ENCODE measurements at places on chromosomes 7 and 10. TPM values are rescaled to one million over a fixed set of nuclear protein-coding genes. Genes with fewer than 3 reads are reported as not detected.

DNA sequence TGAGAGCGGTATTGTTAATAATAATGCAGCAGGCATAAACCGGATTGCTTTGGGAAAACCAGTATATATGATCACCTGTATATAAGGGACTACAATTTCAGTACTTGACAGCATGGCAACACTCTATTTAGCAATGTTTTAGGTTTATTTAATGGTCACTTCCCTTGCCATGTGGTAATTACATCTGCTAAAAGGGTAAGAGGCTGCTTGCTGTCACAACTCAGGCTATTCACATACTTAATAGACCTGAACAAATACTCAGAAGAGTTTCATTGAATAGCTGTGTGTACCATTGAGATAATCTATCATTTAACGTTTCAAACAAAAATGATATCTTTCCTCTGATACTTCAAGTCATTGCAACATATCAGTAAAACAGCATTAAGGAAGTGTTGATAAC, 90.1 kb downstream of the PCDH15 start:
- no peak overlapping the region for H3K27ac ChIP-seq
- H3K4me3 ChIP-seq = no peak overlapping the region
- H3K4me1 ChIP-seq = no peaks in the 10 kb centered on the region
- no peak for DNase-seq

DNA sequence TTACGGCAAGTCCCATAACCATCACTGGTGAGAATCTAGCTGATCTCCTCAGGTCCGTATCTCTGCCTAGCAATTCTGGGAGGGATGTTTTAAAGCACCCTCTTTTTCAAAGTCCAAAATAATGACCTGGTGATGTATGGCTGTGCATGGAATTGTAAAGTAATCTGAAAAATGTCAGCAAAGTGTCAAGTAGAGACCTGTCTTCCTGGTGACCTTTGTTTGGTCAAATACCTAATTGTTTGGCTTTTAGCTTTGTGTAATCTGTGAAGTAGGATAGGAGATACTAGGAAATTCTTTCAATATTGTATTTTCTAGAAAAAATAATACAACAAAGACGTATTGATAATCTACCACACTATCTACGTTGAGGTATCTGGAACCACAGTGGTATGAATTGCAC, 51.0 kb downstream of the ABCB5 start:
- no peak for DNase-seq
- H3K4me1 ChIP-seq = no peaks in the 10 kb centered on the region
- no peak overlapping the region for H3K4me3 ChIP-seq

- H3K4me1 ChIP-seq = no peaks in the 10 kb centered on the region
- no peak for DNase-seq
- H3K27me3 ChIP-seq = no peaks in the 10 kb centered on the region
- H3K36me3 ChIP-seq = peaks cover 68% of the 10 kb centered on the region
- H3K4me3 ChIP-seq = no peak overlapping the region
Measured at GRCh38 chr7:149220534-149220933, 18.9 kb upstream of the ZNF212 start.

- peaks cover 91% of the 10 kb centered on the region for H3K36me3 ChIP-seq
- DNase-seq = no peak
- H3K27me3 ChIP-seq = no peaks in the 10 kb centered on the region
Measured at GRCh38 chr10:73800560-73801252, 10.7 kb downstream of the NDST2 start.

- DNase-seq = no peak
- H3K4me3 ChIP-seq = no peak overlapping the region
Measured at GRCh38 chr7:35019179-35019729, 18.0 kb downstream of the DPY19L1 start.

DNA sequence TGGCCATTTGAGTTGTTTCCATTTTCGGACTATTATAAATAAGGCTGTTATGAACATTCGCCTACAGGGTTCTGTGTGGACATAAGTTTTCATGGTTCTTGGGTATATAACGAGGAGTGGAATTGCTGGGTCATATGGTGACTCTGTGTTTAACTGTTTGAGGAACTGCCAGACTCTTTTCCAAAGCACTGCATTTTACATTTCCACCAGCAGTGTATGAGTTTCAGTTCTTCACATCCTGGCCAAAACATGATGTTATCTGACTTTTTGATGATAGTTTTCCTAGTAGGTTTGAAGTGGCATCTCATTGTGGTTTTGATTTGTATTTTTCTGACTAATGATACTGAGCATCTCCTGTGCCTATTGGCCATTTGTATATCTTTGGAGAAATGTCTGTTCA, 5.4 kb downstream of the SUV39H2 start:
- no peak overlapping the region for H3K27ac ChIP-seq
- peaks cover 11% of the 10 kb centered on the region for H3K36me3 ChIP-seq
- peaks cover 4% of the 10 kb centered on the region for H3K4me1 ChIP-seq
- no peak for DNase-seq

GRCh38 chr7:51253157-51253556, 63.5 kb downstream of the COBL start:
- peaks cover 22% of the 10 kb centered on the region for H3K4me1 ChIP-seq
- no peaks in the 10 kb centered on the region for H3K27me3 ChIP-seq
- no peak overlapping the region for H3K4me3 ChIP-seq
- H3K36me3 ChIP-seq = no peaks in the 10 kb centered on the region
- DNase-seq = no peak
- H3K27ac ChIP-seq = no peak overlapping the region

DNA sequence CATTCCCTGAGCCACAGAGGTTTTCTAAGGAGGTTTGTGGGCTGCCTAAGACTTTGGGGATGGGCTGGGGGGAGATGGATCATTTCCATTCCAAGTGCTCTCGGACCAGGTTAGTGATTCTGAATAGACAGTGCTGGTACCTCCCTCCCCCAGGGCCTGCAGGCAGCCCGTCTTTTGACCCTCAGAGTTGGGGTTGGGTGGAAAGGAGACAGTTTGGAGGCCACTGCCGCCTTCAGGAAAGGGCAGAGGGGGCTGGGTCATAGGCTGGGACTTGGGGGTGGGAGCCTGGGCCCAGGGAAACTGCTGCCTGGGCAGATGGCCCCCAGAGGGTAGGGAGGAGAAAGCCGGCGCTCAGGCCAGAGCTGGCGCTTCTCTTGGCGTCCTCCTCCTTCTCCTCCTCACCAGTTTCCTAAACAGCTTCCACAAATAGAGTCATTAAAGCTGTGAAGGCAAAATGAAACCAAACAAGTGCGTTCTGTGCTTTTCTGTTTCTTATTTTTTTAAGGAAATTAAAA, 4.4 kb downstream of the UNC5B start:
- no peaks in the 10 kb centered on the region for H3K36me3 ChIP-seq
- H3K4me1 ChIP-seq = peaks cover 20% of the 10 kb centered on the region
- peaks cover 45% of the 10 kb centered on the region for H3K27me3 ChIP-seq
- DNase-seq = no peak
- H3K4me3 ChIP-seq = peak overlapping the region; percentile 47

DNA sequence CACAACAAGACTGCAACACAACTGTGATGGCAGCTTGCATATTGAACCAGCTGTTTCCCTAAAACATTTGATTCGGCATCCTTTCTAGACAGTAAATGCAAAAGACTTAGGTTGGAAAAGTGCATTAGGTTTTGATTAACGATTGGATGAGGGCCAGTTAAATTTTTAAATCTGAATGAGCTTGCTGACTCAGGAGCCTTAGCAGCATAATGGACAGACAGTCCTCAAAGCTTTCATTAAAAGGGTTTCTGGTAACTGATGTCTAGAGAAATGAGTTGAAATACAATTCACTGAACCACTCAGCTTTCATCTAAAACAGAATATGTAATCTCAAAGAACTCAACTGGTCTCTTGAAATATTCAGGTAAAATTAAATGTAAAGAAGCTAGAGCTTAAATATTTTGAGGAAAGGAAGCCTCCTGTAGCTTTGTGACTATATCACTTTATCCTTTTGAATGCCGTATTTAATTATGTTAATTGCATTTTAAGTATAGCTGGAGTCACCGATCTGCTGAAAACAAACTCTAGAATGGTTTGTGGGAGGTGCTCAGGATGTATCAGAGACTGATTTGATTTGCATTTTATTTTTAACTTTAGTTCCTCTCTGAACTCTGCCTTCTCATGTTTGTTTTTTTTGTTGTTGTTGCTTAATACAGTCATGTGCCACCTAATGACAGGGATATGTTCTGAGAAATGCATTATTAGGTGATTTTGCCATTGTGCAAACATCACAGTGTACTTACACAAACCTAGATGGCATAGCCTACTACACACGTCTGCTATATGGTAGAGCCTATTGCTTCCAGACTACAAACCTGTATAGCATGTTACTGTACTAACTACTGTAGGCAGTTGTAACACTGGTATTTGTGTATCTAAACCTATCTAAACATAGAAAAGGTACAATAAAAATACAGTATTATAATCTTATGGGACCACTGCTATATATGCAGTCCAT, 29.2 kb upstream of the ATRNL1 start:
- H3K27me3 ChIP-seq = peaks cover 11% of the 10 kb centered on the region
- no peak overlapping the region for H3K27ac ChIP-seq
- DNase-seq = no peak
- no peak overlapping the region for H3K4me3 ChIP-seq
- no peaks in the 10 kb centered on the region for H3K4me1 ChIP-seq

- no peak overlapping the region for H3K4me3 ChIP-seq
- H3K4me1 ChIP-seq = no peaks in the 10 kb centered on the region
- no peak overlapping the region for H3K27ac ChIP-seq
- H3K36me3 ChIP-seq = no peaks in the 10 kb centered on the region
Measured at GRCh38 chr7:115838829-115839228, 191.7 kb downstream of the TFEC start.

- H3K36me3 ChIP-seq = no peaks in the 10 kb centered on the region
- no peak overlapping the region for H3K4me3 ChIP-seq
- H3K4me1 ChIP-seq = no peaks in the 10 kb centered on the region
- H3K27me3 ChIP-seq = no peaks in the 10 kb centered on the region
- H3K27ac ChIP-seq = no peak overlapping the region
Measured at GRCh38 chr7:106895246-106895864, 30.3 kb downstream of the PIK3CG start.

GRCh38 chr10:79063661-79064492, 4.9 kb upstream of the ZMIZ1 start:
- H3K27ac ChIP-seq = no peak overlapping the region
- H3K4me1 ChIP-seq = peaks cover 60% of the 10 kb centered on the region
- no peak overlapping the region for H3K4me3 ChIP-seq
- H3K36me3 ChIP-seq = no peaks in the 10 kb centered on the region
- no peak for DNase-seq
- no peaks in the 10 kb centered on the region for H3K27me3 ChIP-seq

- H3K27ac ChIP-seq = peak overlapping the region; percentile 84
- H3K27me3 ChIP-seq = no peaks in the 10 kb centered on the region
- peaks cover 11% of the 10 kb centered on the region for H3K36me3 ChIP-seq
- no peak overlapping the region for H3K4me3 ChIP-seq
Measured at GRCh38 chr7:24741679-24742505, 15.4 kb downstream of the GSDME start.

- peaks cover 2% of the 10 kb centered on the region for H3K36me3 ChIP-seq
- no peak overlapping the region for H3K4me3 ChIP-seq
- H3K27me3 ChIP-seq = peaks cover 44% of the 10 kb centered on the region
- no peak overlapping the region for H3K27ac ChIP-seq
Measured at GRCh38 chr7:44101966-44102845, 1.9 kb upstream of the AEBP1 start.

DNA sequence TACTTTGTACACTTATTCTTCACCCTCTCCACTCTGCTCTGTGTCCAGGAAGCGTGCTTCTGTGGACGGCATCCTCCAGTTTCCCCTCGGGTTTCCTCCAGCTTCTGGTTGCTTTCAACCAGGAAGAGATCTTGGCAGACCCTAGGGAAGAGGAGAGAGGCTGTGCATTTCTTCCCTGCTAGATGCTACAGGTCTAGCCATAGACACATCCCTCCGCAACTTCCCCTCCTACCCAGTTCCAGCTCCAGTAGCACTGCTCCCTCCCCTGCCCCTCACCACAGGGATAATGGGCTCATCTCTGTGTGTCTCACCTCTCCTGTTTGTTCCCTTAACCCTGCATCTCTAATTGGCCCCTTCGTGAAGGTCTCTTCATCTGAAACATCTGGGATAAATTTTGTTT, 16.3 kb downstream of the TLL2 start:
- no peak for DNase-seq
- H3K4me3 ChIP-seq = no peak overlapping the region
- no peaks in the 10 kb centered on the region for H3K36me3 ChIP-seq
- H3K27ac ChIP-seq = no peak overlapping the region
- H3K27me3 ChIP-seq = peaks cover 13% of the 10 kb centered on the region

- DNase-seq = no peak
- H3K36me3 ChIP-seq = no peaks in the 10 kb centered on the region
- peaks cover 17% of the 10 kb centered on the region for H3K27me3 ChIP-seq
- no peak overlapping the region for H3K27ac ChIP-seq
Measured at GRCh38 chr10:48463318-48464003, 141.4 kb downstream of the ARHGAP22 start.

The CDK1 gene
- polyA plus RNA-seq = 40.0 TPM

Measured in large intestine (tissue), 12 donors.